Activated naive CD8-positive, alpha-beta T cell treated with anti-CD3 and anti-CD28 coated beads for 36 hours (primary cell): ENCODE measurements at places on chromosomes 5 and 9. TPM values are rescaled to one million over a fixed set of nuclear protein-coding genes. Genes with fewer than 3 reads are reported as not detected.

NR2F1-AS1 gene
- total RNA-seq, result not detected

TLX3 gene
- not detected for total RNA-seq

PCDHB3 gene
- total RNA-seq, result not detected

SLC36A2 gene
- total RNA-seq, result not detected

PCDHGA2 gene
- total RNA-seq, result not detected

ST6GALNAC6 gene
- 44.5 TPM for total RNA-seq

- no peak for DNase-seq
These were observed 175.9 kb downstream of the MAN2A1 start for GRCh38 chr5:109865637-109866036.

DNA sequence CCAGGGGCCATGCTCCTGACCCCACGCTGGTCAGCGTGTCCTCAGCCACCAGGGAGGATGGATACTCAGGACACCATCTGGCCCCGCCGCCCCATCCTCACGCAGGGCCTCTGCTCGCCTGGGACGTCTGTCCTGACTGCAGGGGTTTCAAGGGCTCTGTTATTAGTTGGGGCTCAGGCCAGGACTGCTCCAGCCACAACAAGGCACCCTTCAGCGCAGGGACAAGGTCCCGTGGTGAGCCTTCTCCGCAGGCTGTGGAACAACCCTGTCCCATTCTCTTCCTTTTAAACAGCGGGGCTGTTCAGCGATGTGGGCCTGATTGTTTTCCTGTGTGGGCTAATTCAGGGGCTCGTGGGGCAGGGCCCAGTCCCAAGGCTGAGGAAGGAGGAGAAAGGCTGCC is 61.6 kb downstream of the SEMA4D start:
- DNase-seq, result no peak

DNA sequence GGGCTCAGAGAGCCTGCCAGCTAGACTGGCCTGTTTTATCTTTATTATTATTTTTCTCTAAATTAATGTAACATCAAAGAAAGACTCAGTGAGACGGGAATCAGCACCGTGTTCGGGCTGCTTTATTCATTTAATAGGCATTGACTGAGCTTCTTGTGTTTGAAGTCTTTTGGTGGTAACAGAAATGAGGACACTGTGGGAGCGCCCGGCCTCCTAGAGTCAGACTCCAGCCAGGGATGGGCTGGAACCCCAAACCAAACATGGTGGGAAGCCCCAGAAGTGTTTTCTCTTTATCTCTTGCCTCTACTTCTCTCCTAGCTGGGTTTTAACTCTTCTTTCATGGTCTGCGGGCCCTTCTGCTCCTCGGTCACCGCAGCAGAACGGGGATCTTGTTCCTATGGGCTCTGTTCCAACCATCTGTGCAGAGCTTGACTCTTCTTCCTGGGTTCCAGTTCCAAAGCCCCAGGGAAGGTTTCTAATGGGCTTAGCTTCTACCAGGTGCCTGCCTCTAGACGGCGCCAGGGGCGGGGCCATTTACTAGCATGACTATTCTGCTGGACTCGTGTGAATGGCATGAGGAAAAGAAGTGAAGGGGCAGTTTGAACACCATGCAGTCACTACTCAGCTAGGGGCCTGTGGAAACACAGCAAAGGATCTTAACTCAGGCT is 123.8 kb downstream of the FGF18 start:
- DNase-seq, result no peak

DNA sequence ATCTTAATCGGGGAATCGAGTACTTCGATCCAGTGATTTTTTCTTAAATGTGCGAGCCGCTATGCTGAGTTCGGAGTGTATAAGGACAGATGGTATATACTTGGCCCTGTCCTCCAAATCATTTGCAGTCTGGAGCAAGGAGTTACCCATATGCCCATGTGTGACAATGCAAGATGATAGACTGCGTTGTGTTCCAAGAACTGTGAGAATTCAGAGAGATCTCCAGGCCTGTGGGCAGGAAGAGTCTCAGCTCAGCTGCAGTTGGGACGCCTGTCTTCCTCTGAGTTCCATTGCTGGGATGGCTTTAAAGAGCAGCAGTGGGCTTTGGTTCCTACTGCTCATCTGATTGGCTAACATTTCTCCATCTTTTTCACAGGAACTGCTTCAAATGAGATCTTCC is 106.6 kb downstream of the ADAMTS16 start:
- DNase-seq, result no peak

- DNase-seq, result no peak
These were observed 55.9 kb upstream of the CEMIP2 start for GRCh38 chr9:71824257-71824656.

DNA sequence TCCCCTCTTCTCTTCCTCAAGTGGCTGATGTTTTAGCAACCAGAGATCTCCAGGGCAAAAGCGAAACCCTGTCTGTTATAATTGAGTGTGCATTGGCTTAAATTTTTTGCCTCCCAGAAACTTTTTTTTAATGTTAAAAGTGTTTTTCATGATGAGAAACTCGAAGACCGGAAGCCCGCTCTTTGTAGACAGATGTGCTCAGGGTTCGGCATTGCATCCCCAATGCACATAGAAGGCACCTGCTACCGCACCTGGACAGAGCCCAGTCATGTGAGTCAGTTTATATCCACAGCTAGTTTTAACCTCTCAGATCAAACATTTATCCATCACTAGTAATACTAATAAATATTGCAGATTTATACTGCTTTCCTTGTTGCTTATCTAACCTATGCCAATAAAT is 19.5 kb upstream of the NADK2 start:
- no peak for DNase-seq

DNA sequence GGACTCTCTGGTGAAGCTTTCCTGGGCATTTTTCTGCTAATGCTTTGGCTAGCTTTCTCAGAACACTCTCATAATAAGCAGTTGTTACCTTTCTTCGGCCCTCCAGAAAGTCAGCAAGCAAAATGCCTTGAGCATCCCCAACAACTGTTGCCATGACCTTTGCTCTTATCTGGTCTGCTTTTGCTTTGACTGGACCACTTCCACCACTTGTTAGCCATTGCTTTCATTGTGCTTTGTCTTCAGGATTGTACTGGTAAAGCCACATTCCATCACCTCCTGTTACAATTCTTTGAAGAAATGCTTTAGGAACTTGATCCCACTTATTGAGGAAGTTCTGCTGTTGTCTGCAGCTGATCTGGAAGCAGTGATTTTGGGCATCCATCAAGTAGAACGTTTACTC is 35.7 kb downstream of the RAD50 start:
- no peak for DNase-seq

DNA sequence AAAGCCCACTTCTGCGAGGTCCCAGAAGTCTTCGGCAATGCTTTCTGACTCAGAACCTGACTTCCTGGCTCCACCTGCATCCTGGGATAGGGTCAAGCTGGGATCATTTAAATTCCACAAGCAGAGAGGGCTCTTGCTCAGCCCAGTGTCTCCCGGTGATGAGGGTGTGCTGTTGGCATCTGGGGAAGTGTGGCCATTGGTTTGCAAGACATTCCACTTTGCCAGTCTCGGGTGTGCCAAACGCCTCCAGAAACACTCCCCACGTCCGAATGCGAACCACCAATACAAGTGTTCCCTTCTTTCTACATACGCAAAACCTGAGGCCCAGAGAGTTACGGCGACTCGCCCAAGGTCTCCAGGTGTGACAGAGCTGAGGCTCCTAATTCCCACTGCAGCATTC is 43.1 kb upstream of the FCN2 start:
- DNase-seq, result no peak

- DNase-seq, result peak; percentile 52
These were observed 2.4 kb downstream of the ANXA6 start for GRCh38 chr5:151154931-151155774.

DNA sequence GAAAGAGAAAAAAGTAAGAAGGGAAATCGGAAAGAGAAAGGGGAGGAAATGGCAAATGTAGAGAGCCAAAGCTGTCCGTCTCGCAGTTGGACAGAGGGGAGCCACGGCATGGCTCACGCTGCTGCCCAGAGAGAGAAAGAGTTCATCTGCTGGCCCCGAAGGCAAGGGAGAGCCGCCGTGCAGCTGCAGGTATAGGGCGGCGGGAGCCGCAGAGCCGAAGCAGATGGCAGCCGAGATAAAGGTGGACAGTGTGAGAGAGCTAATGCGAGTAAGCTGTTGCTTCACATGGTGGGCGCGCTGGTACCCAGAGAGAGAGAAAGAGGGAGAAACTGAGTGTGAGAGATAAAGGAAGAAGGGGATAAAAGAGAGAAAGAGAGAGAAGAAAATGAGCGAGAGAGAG is 188.4 kb upstream of the PPP1R26 start:
- DNase-seq, result no peak

DNA sequence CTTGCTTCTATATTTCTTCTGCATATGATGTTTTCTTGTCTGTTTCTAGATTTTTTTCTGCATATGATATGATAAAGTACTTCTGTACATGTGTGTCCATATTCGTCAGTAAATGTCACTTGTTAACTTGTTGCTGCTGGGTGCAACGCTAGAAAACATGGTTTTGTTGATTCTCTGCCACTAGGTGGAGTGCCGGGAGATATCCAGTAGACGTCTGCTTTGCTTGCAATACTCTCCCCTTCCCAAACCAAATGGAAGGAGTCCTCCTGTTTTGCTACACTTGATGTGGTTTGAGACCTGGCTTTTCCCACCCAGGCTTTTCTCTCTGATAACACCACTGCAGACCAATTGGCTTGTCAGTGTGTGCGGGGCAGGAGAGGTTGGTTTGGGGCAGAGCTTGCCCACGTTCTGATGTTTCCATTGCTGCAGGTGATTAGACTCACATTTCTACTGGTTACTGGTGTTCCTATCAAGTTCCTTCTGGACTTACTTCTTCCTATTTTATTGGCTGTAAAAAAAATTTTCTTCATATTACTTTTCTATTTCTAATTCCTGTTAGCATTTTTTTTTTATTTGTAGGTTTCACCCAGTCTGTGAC is 900.0 kb upstream of the CDH10 start:
- DNase-seq, result no peak

GRCh38 chr5:31364881-31365636 is 166.8 kb downstream of the DROSHA start:
- DNase-seq, result no peak

GRCh38 chr5:150112201-150113046 is 26.1 kb upstream of the CSF1R start:
- DNase-seq, result no peak

DNA sequence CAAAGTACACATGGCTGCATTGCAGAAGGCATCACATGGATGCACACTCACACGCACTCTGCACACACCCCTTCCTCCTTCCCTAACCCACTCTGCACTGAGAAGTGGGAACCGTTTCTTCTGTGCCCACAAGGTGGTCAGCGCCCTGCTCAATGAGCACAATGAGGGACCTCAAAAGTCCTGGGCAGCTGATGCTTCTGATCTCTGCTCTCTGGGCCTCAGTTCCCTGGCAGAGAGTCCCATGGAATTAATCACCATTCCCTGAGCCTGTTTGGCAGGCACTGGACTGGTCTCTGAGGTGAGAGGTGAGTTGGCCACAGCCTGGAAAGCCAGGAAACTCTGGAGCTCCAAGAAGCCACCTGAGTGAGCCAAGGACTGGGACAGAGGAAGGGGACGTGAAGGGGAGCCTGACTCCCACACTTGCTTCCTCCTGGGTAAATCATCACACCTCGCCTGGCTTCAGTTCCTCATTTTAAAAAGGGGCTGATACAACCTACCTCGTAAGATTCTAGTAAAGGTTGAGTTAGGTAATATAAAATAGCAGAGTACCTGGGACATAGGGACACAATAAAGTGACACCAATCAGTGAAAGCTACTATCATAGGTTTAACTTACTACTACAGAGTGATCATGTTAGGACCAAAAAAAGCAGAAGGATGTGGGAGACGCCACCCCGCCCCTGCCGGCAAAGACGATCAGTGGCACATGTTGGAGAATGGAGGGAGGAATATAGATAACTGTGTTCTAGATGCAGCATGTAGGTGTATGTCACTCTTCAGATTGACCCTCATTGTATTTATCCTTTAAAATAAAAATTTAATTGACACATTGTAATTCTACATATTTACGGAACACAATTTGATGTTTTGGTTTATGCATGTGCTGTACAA is 21.1 kb upstream of the IGFBPL1 start:
- DNase-seq, result no peak

DNA sequence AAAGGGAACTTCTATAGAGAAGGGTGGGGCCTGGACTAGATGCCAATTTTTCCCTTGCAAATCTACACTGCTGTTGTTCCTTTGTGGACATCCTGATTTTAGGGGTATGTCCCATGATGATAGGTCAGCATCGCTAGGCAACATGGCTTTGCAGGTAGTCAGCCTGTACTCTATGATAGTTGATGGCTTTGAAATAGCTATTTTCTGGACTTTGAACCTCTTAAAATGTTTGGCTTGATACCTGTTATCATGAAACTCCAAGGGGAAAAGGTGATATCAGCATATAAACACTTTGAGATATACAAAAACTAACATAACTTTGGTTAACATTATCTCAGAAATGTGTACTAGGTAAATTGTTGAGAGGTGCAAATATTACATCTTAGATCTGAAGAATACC is 533.2 kb downstream of the CTNND2 start:
- no peak for DNase-seq

GRCh38 chr9:63817622-63818518 is 1467.1 kb downstream of the FOXD4L5 start:
- DNase-seq, result peak; percentile 69

DNA sequence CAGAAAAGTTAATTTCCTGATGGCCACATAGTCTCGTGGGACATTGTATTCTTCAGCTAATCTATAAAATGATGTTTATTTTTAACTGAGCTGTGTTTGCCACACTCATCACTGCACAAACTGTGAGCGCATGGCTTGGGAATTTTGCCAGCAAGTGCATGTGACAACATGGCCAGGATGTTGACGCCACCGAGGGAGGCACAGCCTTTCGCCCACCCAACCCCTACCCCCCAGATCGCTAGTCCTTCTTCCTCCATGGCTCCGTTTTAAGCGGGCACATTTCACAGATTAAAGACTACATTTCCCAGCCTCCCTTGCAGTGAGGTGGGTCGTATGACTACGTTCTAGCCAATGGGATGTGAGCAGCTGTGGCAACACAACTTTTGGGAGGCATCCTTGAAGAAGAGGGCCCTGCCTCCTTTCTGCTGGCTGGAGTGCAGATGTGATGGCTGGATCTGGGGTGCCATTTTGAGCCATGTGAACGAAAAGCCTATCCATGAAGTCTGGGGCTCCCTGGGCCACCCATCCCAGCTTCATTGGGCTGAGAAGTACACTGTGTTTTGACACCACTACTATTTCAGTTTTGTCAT is 7.9 kb downstream of the NRARP start:
- DNase-seq, result peak; percentile 36

DNA sequence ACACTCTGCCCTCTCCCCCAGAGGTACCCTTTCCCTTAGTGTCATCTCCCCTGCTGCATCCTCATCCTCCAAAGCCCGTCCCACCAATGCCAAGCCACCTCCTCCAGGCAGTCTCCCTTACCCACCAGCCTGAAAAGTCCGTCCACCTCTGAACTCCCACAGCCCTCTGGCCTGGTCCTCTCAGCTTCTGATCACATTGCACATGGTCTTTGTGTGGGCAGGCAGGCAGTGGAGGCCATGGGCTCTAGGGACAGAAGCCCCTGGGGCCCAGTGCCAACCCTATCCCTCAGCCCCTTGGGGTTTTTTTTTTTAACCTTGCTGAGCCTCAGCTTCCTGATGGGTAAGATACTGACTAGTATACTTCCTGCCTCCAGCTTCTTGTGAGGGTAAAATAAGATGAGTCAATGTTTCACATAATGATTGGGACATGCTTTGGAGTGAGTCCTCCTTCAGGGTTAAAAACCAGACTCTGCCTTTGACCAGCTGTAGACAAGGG is 19.4 kb downstream of the CSF1R start:
- DNase-seq, result no peak

- DNase-seq, result no peak
These were observed 9.7 kb downstream of the MYO10 start for GRCh38 chr5:16926417-16926816.

- DNase-seq, result no peak
These were observed 341.7 kb upstream of the TYRP1 start for GRCh38 chr9:12351293-12352044.

- DNase-seq, result peak; percentile 41
These were observed 169.0 kb upstream of the PANK3 start for GRCh38 chr5:168747987-168748777.
